ENCODE measurements at places on chromosomes 4 and X.

GRCh38 chr4:148069086-148069894 is 337.4 kb downstream of the ARHGAP10 start:
- no peak for DNase-seq

DNA sequence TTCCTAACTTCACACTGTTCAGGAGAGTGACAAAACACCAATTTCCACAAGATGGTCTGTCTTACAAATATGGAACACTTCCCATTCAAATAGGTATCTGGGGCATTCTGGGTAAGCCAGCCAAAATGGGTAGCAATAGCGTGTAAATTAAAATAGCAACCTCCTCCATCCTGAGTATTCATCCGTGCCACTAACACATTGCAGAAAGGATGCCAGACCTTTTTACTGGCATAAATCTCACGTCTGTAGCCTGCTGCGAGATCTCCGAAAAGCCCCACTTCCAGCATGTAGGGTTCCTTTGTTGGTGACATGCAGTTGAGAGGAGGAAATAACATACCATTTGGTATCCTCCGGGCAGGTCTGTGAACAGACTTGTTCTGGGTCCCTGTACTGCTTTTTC is 52.7 kb upstream of the RAI2 start:
- DNase-seq: no peak

GRCh38 chr4:139167774-139168444 is 9.1 kb downstream of the ELF2 start:
- DNase-seq: no peak

DNA sequence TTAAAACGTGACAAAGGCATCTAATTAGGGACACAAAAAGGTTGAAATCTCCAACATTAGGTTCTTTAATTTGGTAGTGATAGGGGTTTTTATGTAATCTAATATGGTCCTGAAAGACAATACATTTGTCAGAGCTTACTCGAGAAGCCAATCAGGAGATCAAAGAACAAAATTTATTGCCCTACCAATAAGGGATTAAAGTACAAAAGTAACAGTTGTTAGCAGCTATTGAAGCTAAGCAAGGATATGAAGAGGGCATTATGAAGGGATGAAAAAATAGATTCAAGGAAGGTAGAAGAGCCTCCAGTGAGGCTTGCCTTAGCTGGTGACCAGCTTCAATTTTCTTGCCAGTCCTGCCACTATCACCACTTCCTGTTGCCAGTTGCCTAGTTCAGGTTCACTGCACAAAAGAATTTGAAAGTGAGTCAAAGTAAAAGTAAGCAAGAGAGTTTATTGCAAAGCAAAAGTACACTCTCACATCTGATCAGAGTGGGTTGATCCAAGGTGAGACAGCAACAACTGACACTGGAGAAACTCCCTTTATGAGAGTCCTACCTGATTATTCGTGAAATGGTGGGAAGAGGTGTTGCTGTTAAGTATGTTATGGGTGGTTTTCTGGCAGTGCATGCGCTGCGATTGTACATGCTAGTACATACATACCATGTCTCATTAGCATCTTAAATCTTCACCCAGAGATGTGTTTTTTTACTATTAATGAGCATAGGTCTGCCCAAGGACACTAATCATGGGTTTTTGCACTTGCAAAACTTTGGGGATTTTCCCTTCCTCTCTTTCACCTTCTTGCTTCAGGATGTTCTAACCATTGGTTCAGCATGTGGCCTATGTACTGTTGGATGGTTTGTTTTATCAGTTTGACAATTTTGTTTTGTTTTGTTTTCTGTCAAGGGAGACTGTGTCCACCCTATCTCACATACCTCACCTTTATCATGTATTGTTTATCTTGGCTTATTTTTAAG is 263.2 kb upstream of the ITM2A start:
- DNase-seq: no peak

DNA sequence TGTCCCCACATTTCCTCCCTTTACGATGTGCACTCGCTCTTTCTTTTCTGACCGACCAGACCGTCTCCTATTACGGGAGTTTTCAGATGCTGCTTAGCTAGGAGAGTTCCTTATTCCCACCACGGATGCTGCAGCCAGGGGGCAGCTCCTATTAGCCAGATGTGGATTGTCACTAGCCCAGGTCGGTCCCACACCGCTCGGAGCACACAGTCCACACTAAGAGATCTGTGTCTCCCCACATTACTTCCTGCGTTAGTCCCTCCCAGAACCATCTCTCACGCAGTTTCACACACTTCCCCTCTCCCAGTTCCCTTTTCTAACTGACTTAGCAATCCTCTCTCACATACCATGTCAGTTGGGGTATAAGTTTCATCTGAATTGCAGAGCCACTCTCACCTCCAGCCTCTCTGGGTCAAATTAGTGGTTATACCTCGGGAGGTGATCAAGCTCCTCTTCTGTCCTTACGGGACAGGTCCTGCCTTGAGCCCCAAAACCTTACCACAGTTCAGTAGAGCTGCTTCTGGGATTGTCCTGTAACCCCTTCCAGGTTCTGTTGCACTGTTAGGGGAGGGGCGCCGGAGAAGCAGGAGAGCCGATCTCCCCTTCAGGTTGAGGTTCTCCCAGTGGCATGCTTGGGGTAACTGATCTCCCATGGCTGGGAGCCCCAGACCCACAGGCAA is 28.2 kb downstream of the SULT1E1 start:
- no peak for DNase-seq

GRCh38 chr4:182918791-182919302 is 1.7 kb upstream of the DCTD start:
- no peak for DNase-seq

GRCh38 chr4:26907731-26908599 is 47.3 kb downstream of the STIM2 start:
- DNase-seq: no peak
